ENCODE measurements at places on chromosomes 1 and 21. TPM values are rescaled to one million over a fixed set of nuclear protein-coding genes. Genes with fewer than 3 reads are reported as not detected.
A peak's percentile ranks its signal among the peaks of the same experiment; 100 is the strongest.

DNA sequence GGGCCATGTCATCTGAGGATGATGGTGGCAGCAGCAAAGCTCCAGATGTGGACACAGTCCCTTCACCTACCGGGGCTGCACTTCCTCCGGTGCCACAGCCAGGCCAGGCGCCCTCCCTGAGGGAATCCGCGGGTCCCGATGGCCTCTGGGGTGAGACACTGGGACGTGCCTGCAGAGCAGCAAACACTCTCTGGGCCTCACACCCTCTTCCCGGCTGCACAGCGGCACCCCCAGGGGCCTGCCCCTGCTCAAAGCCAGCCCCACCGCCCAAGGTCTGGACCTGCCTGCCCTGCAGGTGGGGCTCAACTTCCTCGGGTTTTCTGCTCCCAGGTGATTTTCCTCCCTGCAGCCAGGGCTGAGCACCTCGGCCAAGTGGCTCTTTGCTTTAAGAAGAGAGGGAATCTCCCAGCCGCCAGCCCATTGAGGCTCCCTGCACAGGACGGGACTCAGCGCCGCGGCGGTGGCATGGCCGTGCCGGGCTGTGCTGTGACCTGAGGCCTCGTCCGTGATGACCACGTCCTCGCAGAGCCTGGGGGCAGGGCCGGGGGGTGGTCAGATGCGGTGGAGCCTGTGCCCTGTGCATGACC lies 21.3 kb upstream of the COL18A1 start:
- DNase-seq, result no peak

GRCh38 chr1:54989473-54989872 lies 9.0 kb downstream of the TMEM61 start:
- DNase-seq, result no peak

FCRL3 gene
- not detected for total RNA-seq

- no peak for DNase-seq
Measured at GRCh38 chr1:1623631-1624442, 8.1 kb upstream of the MMP23B start.

DNA sequence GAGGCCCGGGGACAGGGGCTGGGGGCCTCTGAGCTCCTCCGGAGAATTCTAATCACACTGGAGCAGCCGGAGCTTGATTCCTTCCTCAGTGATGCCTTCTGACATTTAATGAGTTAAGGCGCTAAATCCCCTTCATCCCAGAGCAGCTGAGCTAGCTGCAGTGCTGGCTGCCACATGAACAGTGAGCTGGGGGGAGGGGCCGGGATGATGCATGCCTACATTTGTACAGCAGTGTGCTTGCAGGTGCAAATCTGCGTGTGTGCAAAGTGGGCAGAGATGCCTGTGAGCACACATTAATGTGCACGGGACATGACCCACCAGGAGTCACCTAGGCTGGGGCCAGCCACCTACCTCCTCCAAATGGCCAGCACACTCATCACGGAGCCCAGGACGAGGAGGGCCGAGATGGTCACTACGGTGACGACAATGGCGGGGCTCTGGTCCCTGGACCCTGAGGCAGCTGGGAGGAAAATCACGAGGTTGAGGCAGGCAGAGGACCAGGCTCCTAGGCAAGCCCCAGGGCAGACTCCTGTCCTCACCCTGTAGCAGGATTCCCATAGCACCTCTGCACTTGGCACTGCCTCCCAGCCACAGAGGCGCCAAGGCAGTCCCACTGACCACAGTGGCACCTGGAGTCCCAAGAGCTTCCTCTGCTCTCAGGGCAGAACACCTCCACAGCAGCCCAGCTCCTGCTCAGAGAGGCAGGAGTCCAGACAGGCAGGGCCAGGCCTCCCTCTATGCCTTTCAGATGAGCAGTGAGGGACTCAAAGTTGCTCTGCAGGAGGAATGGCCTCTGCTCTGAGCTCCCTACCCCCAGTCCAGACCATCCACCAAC lies 34.7 kb downstream of the CDCA8 start:
- DNase-seq, result no peak

GRCh38 chr1:13820055-13820454 lies 120.1 kb downstream of the PRDM2 start:
- DNase-seq, result no peak

DNA sequence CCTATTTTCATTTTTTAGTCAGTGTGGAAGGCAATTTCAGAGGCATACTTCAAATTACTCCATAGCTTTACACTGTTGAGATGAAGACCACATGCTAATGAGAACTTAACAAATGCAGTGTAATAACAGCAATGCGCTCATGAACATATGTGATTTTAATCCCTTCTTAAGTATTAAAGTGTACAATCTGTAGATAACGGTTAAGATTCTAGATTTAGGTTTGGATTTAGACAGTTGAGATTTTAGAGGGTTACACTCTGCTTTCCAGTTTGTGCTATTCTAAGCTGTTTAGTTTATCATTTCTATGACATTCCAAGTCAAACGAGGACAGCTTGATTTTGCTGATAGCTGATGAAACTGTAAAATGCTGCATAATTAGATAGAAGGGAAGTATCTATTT lies 257.8 kb upstream of the CHRM3 start:
- DNase-seq, result no peak

DNA sequence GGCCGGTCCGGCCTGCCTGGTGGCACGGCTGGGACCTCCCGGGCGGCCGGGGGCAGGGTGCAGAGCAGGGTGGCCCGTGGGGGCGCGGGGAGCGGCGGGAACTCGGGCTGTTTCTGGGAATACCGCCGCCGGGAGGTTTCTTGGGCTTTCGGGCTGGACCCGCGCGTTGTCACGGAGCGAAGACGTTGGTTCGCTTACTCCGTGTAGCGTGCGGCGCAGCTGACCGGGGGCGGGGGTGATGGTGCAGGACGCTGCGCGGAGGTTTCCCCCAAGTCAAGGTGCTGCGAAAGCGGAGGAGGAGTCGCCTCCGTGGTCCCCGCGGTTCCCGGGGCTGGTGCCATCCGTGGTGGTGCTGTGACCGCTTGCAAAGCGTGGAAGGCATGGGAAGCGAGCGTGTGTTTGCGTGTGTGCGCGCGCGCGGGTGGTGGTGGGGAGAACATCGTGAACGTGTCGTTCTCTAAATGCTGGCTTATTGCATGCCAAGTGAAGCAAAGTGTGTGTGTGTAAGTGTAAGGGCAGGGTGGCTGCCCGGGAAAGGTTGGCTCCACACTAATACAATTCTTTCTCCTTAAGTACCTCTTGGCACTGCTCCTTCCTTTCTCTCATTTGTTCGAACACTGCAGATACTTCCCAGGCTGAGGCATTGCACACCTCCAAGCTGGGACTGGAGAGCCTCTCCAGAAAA lies 1.1 kb downstream of the RYR2 start:
- DNase-seq, result peak; percentile 44

All from occipital lobe (tissue), 3 donors.